ENCODE measurements at places on chromosomes 3 and 15.

- no peak for DNase-seq
Observed at GRCh38 chr3:48215466-48215865, 7.8 kb upstream of the CAMP start.

GRCh38 chr15:89243046-89243690, 611 bp upstream of the FANCI start:
- DNase-seq, result no peak

- no peak for DNase-seq
Observed at GRCh38 chr3:180693656-180694055, 14.4 kb upstream of the CCDC39 start.

GRCh38 chr3:149145356-149145755, 15.9 kb downstream of the HPS3 start:
- peak; percentile 13 for DNase-seq

DNA sequence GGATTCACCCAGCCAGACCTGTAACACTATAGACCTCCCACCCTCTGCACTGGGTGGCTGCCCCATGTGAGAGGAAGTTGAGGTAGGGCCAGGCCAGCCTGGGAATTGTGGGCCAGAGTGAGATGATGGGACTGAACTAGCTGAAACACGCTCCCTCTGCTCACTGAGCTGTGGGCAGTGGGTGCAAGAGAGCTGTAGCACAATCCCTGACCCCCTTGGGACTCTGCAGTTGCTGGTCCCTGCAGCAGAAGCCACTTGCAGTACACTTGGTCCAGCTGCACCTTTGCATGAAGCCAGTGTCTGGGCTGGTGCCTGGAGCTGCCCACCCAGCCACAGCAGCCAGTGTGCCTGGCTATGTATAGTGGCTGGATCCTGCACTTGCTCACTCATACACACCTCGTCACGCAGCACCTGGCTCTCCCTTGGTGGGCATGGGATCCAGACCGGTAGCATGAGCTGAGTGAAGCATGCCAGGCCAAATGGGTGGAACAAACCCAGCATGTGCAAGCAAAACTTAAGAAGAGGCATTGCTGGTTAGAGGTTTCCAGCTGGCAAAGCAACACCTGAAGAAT, 805.7 kb upstream of the GBE1 start:
- no peak for DNase-seq

DNA sequence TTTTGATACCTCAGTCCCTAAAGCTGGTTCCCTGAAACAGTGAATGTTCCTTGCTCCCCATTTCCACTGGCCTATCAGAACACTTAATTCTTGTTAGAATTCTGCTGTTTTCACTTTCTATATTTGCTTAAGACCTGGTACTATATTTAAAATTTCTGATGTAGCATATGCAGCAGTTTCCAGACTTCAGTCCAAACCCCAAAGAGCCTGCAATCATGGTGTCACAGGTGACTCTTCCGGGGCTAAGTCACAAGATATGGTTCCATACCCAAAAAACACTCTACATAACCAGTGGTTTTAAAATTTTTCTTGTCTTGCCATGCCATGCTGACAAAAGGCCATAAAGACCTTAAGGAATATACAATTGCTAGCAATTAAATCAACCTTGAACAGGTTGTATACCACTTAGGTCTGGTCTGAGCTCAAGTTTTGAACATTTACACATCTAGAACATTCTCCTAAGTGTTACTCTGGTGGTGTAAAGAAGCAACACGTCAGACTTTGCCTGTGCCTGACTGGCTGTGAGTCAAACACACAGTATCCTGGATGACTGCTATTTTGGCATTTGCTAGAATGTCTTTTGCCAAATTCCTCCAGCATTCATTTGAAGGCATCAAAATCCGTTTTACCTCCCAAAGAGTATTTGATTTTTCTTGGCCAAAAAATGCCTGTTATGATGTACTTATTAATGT, 160.0 kb downstream of the FRMD5 start:
- no peak for DNase-seq

DNA sequence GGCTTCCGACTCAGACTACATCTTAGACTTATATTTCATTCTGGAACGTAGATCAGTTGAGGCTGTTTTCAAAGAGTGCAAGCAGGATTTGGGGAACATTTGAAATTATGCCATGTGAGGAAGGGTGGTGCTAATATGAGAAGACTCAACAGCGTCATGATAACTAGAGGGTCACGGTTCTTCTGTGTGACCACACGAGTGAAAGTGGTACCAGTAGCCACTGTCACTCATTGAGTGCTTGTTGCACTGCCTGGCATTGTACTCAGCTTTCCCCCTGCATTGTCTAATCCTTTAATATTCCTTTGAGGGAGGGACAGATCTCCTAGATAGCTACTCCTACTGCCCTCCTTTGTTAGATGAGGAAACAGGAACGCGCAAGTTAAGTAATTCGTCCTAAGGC, 81.3 kb upstream of the PLXNA1 start:
- no peak for DNase-seq

GRCh38 chr3:57983734-57984518, 24.3 kb upstream of the FLNB start:
- no peak for DNase-seq

DNA sequence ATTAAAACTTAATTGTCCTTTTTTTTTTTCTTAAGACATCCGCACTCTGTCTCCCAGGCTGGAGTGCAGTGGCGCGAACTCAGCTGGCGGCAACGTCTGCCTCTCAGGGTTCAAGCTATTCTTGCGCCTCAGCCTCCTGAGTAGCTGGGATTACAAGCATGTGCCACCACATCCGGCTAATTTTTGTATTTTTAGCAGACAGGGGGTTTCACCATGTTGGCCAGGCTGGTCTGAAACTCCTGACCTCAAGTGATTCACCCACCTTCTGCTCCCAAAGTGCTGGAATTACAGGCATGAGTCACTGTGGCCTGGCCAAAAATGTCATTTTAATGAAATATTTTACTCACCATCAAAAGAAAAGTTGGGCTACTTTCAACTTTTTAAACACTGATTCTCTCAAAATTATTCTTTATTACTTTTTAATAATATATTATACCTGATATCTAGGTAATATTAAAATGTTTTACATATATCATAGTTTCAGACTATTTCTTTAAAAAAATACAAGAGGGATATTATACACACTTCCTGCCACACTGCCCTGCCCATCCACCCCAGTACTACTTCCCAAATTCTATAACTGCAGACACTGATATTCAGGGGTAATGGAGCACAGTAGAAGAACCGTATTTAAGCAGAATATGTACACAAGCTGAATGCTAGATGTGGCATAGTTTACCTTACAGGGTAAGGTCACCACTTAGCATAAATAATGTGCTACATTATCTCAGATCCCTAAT, 723.9 kb upstream of the ZNF385D start:
- DNase-seq, result no peak

DNA sequence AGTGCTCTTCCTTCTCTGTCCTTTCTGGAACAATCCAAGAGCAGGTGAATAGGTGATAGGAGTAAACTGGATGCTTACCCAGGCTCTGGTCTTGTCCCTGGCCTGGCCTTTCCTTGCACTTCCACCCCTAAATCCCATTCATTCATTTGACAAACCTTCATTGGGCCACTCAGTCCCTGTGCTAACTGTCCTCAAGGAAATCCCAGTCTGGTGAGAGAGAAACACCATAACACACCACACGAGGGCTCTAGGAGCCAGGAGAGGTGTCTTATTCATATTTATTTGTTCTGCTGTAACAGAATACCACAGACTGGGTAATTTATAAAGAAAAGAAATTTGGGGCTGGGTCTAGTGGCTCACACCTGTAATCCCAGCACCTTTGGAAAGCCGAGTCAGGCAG, 22.8 kb downstream of the EFCC1 start:
- no peak for DNase-seq

GRCh38 chr3:147240581-147240980, 165.8 kb downstream of the ZIC4 start:
- DNase-seq, result no peak

- DNase-seq, result no peak
Observed at GRCh38 chr3:136036306-136036705, 70.8 kb downstream of the PPP2R3A start.

- DNase-seq, result no peak
Observed at GRCh38 chr3:173440514-173440913, 43.0 kb downstream of the NLGN1 start.

DNA sequence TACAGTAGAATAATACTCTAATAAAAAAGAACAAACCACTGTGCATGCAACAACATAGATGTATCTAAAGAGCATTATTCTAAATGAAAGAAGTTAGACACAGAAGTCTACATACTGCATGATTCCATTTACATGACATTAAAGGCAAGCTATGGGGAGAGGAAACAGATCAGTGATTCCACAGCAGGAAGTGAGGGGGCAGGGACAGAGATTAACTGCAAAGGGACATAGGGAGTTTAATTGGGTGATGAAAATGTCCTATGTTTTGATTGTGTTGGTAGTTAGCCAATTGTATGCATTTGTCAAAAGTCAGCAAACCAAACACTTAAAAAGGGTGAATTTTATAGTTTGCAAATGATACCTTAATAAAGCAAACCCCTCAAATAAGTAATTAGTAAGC, 13.8 kb downstream of the CRYGS start:
- DNase-seq, result no peak

- no peak for DNase-seq
Observed at GRCh38 chr15:67680641-67681040, 138.1 kb downstream of the MAP2K5 start.

- no peak for DNase-seq
Observed at GRCh38 chr3:151224268-151224866, 21.4 kb upstream of the GPR171 start.

GRCh38 chr15:61057830-61058529, 171.1 kb downstream of the RORA start:
- no peak for DNase-seq

GRCh38 chr15:77487469-77487842, 66.8 kb downstream of the HMG20A start:
- DNase-seq, result no peak

GRCh38 chr3:88988906-88989305, 118.5 kb upstream of the EPHA3 start:
- no peak for DNase-seq

DNA sequence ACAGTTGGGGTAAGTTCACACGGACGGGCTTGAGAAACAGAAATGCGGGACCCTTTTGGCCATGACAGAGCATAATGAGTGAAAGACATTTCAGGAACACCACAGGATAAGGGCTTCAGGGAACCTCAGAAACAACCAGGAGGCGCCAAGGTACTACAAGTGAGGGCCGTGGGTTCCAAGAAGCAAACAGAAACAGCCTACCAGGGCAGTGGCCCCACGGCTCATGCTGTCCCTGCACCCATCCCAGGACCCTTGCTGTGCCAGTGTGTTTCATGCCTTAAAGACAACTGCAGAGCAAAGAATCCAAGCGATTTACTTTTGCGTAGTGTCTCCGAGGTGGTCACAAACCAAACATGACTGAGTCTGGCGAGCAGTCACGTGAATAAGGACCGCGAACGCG, 54.0 kb downstream of the RUBCN start:
- DNase-seq, result no peak

DNA sequence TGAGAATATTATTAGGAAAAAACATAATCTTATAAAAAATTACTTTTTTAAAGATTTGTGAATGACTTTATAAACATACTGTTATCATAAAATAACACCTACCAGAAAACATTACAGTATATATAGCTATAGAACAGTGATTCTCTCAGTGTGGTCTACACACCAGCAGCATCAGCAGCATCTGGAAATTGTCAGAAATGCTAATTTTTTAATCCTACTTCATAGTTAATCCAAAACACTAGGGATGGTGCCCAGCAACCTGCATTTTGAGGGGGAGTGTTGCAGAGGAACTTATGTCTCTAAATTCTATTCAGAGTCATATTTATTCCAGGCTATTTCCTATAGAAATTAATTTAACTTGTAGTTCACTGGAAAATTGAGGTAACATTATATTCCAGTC, 1107.8 kb downstream of the IGSF11 start:
- no peak for DNase-seq

DNA sequence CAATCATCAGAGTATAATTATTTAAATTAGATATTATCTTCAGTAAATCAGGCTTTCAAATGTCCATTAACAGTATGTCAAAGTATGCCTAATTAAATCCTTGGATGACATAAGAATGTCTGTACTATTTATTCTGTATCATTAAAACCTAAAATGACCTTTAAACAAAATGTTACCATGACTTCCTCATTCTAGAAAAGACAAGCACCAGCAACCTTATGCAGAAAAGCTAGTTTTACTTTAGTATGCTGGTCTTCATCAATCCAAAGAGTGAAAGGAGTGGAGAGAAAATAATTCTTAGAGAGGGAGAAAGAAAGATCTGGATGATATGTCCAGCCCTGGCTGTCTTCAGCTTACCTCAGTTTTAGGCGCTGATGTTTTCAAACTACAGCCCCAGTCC, 140.1 kb upstream of the UBE2E2 start:
- no peak for DNase-seq

- no peak for DNase-seq
Observed at GRCh38 chr15:101028321-101028720, 109.2 kb downstream of the LRRK1 start.

DNA sequence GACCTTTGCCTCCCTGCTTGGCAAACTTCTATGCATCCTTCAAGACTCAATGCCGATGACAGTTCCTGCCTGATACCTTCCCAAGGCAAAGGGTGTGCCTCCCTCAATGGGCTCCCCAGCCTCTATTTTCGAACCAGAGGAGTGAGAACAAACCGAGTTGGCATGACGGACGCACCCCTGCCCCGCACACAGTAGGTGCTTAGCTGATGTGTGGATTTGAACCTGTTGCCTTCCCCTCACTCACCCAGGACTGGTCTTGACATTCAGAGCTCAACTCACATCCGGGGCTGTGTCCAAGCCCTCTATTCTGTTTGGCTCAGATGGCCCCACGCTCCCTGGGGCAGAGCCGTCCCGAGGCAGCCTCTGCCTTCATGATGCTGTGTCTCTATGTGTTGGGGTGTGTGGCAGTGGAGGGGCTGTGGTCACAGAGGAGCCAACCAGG, 52.2 kb upstream of the SLC6A11 start:
- no peak for DNase-seq

GRCh38 chr15:48336940-48337339, 5.7 kb downstream of the DUT start:
- peak; percentile 6 for DNase-seq

- no peak for DNase-seq
Observed at GRCh38 chr3:125957674-125958510, 11.1 kb upstream of the ROPN1B start.

GRCh38 chr3:87796137-87796842, 262.5 kb downstream of the CGGBP1 start:
- DNase-seq, result no peak

DNA sequence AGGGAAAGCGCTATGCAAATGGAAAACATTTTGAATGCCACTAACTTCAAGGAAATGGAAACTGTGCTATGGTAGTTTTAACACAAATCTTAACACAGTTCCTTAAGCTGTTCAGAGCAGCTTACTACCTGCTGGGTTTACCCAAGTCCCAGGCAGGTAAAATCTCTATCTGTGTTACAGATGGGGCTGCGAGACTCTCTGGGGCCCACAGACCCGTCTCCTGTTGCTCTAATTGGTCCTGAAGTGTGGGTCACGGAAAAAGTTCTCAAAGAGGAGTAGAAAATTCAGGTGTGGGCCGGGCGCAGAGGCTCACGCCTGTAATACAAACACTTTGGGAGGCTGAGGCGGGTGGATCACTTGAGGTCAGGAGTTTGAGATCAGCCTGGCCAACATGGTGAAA, 16.9 kb upstream of the ZFYVE19 start:
- DNase-seq, result no peak

GRCh38 chr15:62972814-62973213, 69.7 kb upstream of the TPM1 start:
- DNase-seq, result no peak

GRCh38 chr3:185521349-185522138, 22.7 kb upstream of the TMEM41A start:
- no peak for DNase-seq
